ENCODE measurements at places on chromosomes 12 and 14. TPM values are rescaled to one million over a fixed set of nuclear protein-coding genes. Genes with fewer than 3 reads are reported as not detected.

GRCh38 chr14:102690509-102691286 is 86.6 kb upstream of the TRAF3 start:
- H3K27ac ChIP-seq = no peak overlapping the region
- no peaks in the 10 kb centered on the region for H3K4me1 ChIP-seq
- no peaks in the 10 kb centered on the region for H3K36me3 ChIP-seq
- H3K27me3 ChIP-seq = no peaks in the 10 kb centered on the region

DNA sequence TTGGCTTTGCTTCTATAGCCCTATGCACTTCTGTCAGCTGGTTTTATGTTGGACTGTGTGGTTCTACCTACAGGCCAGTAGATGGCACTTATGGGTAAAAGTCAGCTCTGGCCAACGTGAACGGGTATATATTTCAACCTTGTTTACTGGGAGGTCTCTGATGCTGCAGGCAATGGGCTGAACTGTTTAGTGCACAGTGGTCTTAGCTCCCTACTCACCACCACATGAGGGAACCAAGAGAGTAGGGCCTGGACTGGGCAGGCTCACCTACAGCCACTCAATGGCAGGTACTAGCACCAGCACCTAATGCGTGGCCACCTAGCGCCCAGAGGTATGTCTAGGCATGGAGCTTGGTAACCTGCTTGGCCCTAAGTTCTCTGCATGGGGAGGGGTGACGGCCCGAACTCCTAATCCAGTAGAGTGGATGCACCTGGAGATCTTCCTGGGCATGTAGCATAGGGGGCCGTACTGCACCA is 481.8 kb downstream of the TMEM117 start:
- no peak for DNase-seq
- H3K27ac ChIP-seq = no peak overlapping the region
- H3K4me3 ChIP-seq = no peak overlapping the region

- no peak overlapping the region for H3K4me3 ChIP-seq
- peak; percentile 56 for DNase-seq
- peaks cover 6% of the 10 kb centered on the region for H3K4me1 ChIP-seq
- H3K36me3 ChIP-seq = no peaks in the 10 kb centered on the region
- no peak overlapping the region for H3K27ac ChIP-seq
Measured at GRCh38 chr12:127145929-127146789, 1120.8 kb upstream of the TMEM132C start.

- no peaks in the 10 kb centered on the region for H3K36me3 ChIP-seq
- H3K4me3 ChIP-seq = no peak overlapping the region
- peaks cover 25% of the 10 kb centered on the region for H3K4me1 ChIP-seq
- H3K27me3 ChIP-seq = peaks cover 38% of the 10 kb centered on the region
Measured at GRCh38 chr12:53941750-53942149, 3.1 kb downstream of the HOXC13 start.

PTCSC3 gene
- not detected for total RNA-seq

GALNT8 gene
- total RNA-seq = 1.7 TPM

DNA sequence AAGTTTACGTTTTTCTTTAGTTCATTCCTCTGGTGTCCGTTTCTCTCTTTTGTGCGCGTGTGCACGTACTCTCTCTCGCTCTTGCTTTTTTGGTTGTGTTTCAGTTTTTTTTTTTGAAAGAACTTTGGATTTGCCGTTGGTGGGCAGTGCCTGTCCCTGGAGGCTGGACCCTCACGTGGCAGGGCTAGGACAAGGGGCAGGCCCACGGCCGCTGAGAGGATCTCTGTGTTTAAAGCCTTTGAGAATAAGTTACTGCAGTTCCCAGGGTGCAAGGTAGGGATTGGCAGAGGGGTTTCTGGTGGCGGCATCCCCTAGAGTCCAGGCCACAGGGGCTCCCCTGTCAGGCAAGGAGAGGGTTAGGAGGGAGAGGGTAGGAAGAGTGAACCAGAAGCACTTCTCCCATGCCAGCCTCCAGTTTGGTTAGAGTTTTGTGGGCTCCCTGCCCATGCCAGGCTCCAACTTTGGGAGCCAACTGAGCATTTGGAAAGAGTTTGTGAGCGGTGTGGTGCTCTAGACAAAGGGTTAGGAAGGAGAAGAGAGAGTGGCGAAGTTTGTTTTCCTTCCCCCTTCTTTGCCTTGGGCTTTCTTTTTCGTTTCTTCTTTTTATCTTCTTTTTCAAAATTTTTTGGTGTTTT is 30.5 kb downstream of the ZFHX2 start:
- H3K27ac ChIP-seq = no peak overlapping the region
- no peaks in the 10 kb centered on the region for H3K4me1 ChIP-seq
- no peak for DNase-seq
- peaks cover 4% of the 10 kb centered on the region for H3K27me3 ChIP-seq

GRCh38 chr12:106080041-106080790 is 58.5 kb downstream of the NUAK1 start:
- no peaks in the 10 kb centered on the region for H3K36me3 ChIP-seq
- H3K27me3 ChIP-seq = peaks cover 6% of the 10 kb centered on the region
- H3K4me3 ChIP-seq = no peak overlapping the region
- H3K4me1 ChIP-seq = no peaks in the 10 kb centered on the region
- no peak overlapping the region for H3K27ac ChIP-seq

- DNase-seq = no peak
- no peaks in the 10 kb centered on the region for H3K27me3 ChIP-seq
- no peak overlapping the region for H3K4me3 ChIP-seq
Measured at GRCh38 chr14:50335389-50335788, 23.3 kb downstream of the DMAC2L start.

DNA sequence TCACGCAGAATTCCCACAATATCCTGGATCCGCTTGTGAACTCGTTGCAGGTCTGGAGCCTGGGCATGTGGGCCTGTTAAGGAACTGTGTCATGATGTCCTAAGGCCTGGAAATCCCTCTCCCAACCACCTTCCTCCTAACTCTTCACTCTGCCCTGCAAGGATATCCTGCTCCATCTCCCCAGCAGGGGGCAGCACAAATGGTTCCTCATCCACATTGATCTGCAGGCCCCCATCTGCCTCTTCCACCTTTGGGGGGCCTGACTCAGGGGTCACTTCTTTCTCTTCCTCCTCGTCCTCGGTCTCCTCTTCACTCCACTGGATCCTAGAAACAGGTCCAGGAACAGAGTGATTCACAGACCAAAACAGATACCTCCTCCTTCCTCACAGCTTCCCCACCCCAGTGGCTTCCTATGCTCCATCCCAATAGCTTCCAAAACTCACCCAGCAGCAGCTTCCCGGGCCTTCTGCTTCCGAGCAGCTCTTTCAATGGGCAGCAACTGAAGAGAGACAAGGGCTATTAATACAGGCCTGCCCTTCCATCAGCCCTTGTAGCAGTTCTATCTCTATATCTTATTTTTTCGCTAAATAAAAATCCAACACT is 4.5 kb downstream of the NOP2 start:
- no peak overlapping the region for H3K27ac ChIP-seq
- H3K27me3 ChIP-seq = no peaks in the 10 kb centered on the region
- no peak overlapping the region for H3K4me3 ChIP-seq
- peaks cover 28% of the 10 kb centered on the region for H3K4me1 ChIP-seq
- H3K36me3 ChIP-seq = peaks cover 72% of the 10 kb centered on the region
- peak; percentile 36 for DNase-seq

IAPP gene
- total RNA-seq = not detected

SSTR1 gene
- total RNA-seq = not detected

- no peaks in the 10 kb centered on the region for H3K27me3 ChIP-seq
- H3K27ac ChIP-seq = no peak overlapping the region
- no peaks in the 10 kb centered on the region for H3K36me3 ChIP-seq
- no peak for DNase-seq
- no peak overlapping the region for H3K4me3 ChIP-seq
- peaks cover 32% of the 10 kb centered on the region for H3K4me1 ChIP-seq
Measured at GRCh38 chr14:89367779-89368120, 49.3 kb downstream of the FOXN3 start.

DNA sequence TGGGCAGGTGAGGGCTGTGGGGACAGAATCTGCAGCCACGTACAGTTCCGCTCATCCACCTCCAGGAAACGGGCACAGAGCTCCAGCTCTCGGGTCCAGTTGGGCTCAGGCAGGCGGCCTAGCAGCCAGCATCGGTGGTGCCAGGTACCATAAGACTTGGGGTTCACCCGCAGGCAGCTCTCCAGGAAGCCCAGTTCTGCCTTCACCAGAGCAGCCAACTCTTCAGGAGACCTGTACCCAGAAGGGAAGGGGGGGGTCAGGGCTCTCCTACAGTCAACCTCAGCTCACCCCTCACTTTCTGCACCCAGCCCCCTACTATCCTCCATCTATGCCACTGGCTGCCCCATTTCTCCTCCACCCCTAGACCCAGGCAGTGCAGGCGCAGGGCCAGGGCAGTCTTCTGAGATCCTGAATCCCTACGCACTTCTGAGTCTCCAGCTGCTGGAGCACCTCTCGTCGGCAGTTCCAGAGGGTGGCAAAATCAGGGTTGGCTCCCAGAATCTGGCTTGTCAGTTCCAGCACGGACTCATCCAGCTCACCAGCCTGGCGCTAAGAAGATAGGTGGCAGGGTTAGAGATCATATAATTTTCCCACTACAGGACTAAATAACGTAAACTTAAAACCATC is 1.4 kb downstream of the RABGGTA start:
- peaks cover 29% of the 10 kb centered on the region for H3K4me1 ChIP-seq
- H3K27ac ChIP-seq = no peak overlapping the region
- peaks cover 14% of the 10 kb centered on the region for H3K36me3 ChIP-seq
- H3K4me3 ChIP-seq = no peak overlapping the region
- no peak for DNase-seq

GRCh38 chr14:45135156-45135555 is 574 bp upstream of the FANCM start:
- H3K4me1 ChIP-seq = peaks cover 29% of the 10 kb centered on the region
- no peak for DNase-seq
- no peaks in the 10 kb centered on the region for H3K27me3 ChIP-seq

DNA sequence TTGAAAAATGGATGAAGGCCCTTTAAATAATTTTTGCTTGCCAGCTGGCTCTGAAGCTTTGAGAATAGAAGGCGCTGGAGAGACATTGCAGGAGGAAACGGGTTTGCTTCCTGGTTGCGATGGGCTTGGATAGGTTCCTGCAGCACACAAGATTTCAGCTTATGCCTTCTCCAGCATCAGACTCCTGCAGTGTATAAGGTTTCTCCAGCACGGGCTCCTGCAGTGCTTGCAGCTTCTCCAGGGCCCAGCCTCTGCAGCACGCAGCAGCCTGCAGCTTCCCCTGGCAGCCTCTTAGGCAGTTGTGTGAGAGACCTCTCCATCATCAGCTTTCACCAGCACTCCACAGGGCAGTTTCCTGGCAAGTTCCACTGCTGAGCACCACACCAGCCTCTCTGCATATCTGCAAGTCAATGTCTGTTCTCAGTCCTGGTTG is 78.7 kb upstream of the ZDHHC17 start:
- DNase-seq = no peak
- no peaks in the 10 kb centered on the region for H3K27me3 ChIP-seq
- H3K4me1 ChIP-seq = no peaks in the 10 kb centered on the region
- H3K4me3 ChIP-seq = no peak overlapping the region
- no peaks in the 10 kb centered on the region for H3K36me3 ChIP-seq

OR4K5 gene
- total RNA-seq = not detected

DNA sequence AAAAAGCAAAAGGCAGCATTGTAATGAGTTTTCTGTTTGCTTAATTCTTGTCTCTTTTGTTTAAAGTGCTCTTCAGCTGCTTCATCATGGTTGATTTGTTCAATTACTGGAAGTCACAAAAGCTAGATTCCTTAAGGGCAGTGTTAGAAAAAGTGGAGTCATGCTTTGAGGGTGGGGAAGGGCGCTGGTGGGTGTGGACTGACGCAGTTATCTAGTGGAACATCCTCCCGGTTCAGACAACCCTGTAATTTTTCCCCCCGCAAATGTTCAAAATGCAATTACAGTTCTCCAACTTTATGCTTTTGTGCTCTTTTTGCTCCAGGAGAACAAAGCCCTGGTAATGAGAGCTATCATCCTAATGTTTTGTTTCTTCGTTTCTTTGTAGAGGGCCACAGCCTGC is 2.1 kb downstream of the AKAP6 start:
- no peak overlapping the region for H3K27ac ChIP-seq
- no peak overlapping the region for H3K4me3 ChIP-seq
- no peaks in the 10 kb centered on the region for H3K36me3 ChIP-seq
- H3K4me1 ChIP-seq = no peaks in the 10 kb centered on the region

DNA sequence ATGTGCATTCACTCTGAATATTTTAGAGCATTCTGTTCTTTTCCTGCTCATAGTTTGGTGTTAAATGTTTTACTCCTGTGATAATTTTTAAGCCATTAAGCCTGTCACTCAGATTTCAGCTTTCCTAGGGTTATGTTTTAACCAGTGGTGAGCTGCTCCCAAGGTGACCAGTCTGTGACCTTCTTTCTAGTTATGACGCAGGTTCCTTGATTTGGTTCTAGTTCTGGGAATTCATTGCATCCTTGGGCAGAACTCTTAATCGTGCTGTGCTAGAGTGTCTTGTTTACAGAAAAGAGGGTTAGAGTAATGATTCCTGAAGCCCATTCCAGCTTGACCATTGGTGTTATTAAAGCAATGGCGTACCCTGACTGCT is 2.2 kb downstream of the GABARAPL1 start:
- no peak for DNase-seq
- no peak overlapping the region for H3K4me3 ChIP-seq
- peaks cover 10% of the 10 kb centered on the region for H3K4me1 ChIP-seq
- H3K27ac ChIP-seq = no peak overlapping the region
- no peaks in the 10 kb centered on the region for H3K36me3 ChIP-seq

KRT79 gene
- not detected for total RNA-seq

GRCh38 chr12:94618995-94619695 is 31.2 kb downstream of the TMCC3 start:
- H3K4me3 ChIP-seq = no peak overlapping the region
- DNase-seq = no peak
- H3K27ac ChIP-seq = no peak overlapping the region
- no peaks in the 10 kb centered on the region for H3K36me3 ChIP-seq

SLC10A1 gene
- not detected for total RNA-seq

PLA2G1B gene
- total RNA-seq = 1.8 TPM

DNA sequence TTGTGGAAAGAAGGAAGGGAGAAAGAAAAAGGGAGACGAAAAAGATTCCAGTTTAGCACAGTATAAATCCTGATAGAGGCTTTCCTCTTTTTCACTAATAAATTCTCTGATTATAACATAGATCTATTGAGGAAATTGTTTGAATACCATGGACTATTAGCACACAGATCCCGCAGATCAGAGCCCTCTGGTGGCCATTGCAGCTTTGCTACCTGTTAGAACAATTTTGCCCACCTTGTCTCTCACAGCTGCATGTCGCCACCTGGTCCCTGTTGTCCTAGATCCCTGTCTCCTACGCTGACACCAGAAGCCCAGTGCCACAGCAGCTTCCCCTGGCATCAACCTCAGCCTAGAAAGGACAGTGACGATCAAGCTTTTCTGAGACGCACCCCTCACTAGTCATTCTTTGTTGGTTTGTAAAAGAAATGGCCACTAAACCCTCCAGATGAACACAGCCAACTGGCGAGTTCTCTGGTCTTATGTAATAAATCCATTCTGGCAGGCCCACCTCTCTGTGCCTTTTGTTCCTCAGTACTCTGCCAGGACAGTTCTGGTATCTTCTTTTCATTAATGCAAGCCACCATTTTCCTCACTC is 9.9 kb downstream of the GPHB5 start:
- H3K36me3 ChIP-seq = no peaks in the 10 kb centered on the region
- H3K27me3 ChIP-seq = no peaks in the 10 kb centered on the region
- H3K4me3 ChIP-seq = no peak overlapping the region
- H3K27ac ChIP-seq = no peak overlapping the region
- DNase-seq = no peak
- H3K4me1 ChIP-seq = no peaks in the 10 kb centered on the region

All from T-cell (primary cell).